Kasumi-1 (cell line): ENCODE measurements at places on chromosomes 6 and 20.

DNA sequence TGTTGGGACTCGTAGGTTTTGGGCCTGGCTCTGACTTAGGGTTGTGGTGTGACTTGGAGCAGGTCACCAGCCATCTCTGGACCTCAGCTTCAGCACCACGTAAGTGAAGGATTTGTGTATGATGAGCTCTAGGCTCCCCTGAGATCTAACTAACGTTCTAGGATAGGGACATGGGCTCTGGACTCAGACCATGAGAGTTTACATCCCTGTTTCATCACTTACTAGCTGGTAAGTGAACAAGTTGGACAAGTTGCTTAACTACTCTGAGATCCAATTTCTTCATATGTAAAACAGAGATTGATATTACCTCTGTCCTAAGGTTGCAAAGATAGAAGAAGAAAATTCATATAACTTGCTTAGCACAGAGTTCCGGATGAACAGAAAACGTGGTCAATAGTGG, 20.3 kb upstream of the PNPLA1 start:
- DNase-seq, result no peak

- DNase-seq, result no peak
Measured at GRCh38 chr6:25768566-25768965, 14.0 kb downstream of the SLC17A4 start.

DNA sequence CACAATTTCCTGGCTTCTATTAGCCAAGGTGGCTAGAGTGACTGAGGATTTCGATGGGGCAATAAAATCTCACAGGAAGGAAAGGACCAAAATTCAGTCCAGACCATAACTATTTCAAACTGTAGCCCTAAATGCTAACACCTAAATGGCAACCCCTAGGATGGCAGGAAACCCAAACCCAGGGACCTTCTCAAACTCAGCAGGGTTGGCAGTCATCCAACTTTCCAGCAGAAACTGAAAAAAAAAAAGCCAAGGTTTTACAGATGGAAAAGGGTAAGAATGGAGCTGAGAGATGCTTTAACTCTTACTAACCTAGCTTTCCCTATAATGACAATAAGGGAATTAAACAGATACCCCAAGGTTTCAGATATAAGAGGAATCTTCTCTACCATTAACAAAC, 10.5 kb downstream of the IBTK start:
- DNase-seq, result peak; percentile 13

GRCh38 chr6:108720827-108721226, 127.4 kb upstream of the ARMC2 start:
- no peak for DNase-seq

- no peak for DNase-seq
Measured at GRCh38 chr6:130090796-130091195, 72.4 kb downstream of the L3MBTL3 start.

DNA sequence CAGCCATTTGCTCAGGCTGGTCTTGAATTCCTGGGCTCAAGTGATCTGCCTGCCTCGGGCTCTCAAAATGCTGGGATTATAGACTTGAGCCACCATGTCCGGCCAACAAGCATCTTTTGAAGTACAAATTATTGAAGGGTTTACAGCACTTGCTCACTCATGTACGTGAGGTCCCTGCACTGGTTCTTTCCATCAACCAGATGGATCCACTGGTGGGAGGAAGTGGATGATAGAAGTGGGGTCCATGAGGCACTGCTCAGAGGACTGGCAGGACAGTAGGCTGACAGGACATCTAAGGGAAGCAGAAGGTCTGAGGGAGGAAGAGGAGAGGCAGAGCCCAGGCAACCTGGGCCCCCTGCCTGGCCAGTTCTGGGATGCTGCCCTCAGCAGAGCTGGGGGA, 109.2 kb upstream of the NXT1 start:
- no peak for DNase-seq

GRCh38 chr6:114430534-114431124, 87.8 kb upstream of the HS3ST5 start:
- peak; percentile 35 for DNase-seq

- DNase-seq, result no peak
Measured at GRCh38 chr20:23149623-23150279, 63.6 kb upstream of the CD93 start.

- DNase-seq, result no peak
Measured at GRCh38 chr6:34928695-34929094, 39.6 kb downstream of the ANKS1A start.

DNA sequence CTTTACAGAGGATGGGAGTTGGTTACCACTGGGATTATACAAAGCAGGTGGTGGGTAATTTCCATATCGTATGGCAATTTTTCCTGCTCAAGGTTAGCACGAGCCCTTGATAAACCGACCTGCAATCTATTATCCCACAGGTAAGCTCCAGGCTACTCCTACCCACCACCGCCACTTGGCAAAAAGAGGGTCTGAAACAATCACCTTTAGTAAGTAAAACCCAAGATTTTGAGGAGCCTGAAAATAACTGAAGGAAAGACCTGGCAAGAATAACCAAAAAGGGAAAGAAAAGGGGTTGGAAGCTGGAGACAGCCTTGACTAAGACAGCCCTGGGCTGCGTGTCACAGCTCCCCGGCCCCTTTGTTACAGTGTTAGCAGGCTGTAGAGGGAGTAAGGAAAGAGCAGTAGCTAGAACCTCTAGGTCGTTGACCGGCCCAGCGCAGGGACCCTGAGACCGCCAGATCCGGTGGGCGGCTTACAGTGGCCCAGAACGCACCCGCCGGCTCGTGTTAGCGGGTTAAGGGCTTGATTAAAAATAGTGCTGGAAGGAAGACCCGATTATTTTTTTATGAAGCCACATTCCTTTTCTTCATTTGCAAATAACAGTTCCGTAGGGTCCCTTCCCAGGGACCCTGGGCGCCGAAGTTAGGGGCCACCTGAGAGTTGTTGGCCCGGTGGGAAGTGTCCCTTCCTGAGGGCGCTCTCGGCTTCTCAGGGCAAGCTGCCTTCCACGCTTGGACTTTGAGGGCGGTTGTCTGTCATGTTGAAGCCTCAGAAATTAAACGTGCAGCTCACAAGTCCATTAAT, 30.5 kb downstream of the TFAP2B start:
- DNase-seq, result no peak

- peak; percentile 72 for DNase-seq
Measured at GRCh38 chr6:53728570-53729194, 63.1 kb upstream of the KLHL31 start.

GRCh38 chr6:161660666-161661571, 387.1 kb upstream of the AGPAT4 start:
- DNase-seq, result no peak

DNA sequence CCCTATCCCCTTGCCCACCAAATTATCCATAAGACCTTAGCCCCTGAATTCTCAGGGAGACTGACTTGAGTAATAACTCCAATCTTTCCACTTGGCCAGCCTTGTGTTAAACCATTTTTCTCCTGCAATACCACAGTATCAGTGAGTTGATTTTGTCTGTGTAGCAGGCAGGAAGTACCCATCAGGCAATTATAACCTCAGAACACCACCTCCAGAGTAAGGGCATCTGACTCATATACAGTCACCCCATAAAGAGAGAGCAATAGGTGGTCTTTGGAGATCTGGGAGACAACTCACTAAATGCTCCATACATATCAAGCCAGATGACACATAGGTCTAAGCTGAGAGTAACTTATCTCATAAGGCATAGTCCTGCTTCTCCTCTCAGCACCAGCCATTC, 83.7 kb downstream of the FILIP1 start:
- DNase-seq, result no peak

DNA sequence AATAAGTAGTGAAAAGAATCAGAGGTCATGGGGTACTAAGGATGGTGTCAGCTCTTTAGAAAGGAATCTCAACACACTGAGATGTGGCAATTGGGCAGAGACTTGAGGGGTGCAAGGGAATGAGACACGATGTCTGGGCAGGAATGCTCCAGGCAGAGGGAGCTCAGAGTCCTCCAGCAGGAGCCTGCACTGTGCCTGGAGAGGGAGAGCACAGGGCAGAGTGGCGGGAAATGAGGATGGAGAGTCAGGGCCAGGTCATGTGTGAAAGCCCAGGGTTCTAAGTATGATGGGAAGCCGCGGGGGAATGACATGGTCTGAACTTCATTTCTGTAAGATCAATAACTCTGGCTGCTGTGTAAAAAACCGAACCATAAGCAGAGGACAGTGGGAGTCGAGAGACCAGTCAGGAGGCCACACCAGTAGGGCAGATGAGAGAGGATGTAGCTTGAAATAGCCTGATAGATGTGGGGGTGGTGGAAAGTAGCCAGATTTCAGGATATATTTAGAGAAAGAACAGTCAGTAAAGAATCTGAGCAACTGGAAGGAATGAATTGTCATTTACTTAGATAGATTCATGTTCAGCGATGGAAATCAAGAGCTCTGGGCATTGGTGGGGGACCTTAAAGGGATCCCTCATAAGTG, 133.4 kb upstream of the DTNBP1 start:
- no peak for DNase-seq

DNA sequence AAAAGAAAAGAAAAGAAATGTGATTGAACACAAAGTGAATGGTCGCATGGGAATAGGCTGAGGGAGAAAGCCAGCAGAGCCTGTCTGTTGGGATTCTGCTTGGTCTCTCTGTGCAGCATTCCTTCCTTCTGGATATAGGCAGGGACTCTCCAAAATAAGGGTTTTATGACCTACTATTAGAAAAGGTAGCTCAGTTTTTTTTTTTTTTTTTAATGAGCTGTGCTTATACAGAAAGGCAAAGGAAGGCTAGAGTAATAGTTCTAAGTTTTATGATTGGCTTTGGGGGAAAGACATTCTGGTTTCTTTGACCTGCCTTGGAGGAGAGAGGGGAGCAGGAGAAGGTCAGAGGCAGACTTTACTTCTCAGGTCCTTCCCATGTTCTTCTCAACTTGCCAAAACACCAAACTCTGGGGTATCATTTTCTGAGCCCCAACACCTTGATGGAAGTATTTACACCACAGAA, 18.8 kb upstream of the IER3 start:
- DNase-seq, result no peak

GRCh38 chr6:130376936-130377335, 11.1 kb downstream of the TMEM200A start:
- no peak for DNase-seq

DNA sequence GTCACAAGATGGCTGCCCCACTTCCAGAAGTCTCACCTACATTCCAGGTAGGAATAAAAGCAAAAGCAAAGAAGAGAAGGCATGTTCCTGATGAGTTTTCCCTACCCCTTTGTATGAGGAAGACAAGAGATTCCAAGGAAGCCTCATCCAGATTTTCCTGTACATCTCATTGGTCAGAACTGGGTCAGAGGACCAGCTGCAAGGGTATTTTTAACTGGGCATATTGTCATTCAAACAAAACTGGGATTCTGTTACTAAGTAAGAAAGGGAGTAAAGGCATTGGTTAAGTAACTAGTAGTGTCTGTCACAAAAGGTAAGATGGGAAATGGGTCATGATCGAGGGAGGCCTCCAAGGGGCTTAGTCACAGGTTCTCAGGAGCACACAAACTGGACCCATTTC, 28.2 kb upstream of the RIMS4 start:
- no peak for DNase-seq

DNA sequence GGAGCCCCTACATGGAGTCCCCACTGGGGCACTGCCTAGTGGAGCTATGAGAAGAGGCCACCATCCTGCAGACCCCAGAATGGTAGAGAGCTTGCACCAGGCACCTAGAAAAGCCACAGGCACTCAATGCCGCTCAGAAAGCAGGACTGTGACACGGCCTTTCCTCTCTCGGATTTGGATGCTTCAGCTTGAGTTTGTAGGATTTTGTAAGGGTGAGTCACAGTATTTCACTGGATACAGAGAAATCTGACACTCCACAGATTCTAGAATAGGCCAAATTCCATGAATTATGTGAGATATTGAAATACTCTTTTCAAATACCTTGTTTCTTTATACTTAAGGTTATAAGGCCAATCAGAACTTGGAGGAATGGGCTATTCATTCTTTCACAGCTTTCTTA, 424.5 kb downstream of the HTR1B start:
- no peak for DNase-seq

- DNase-seq, result no peak
Measured at GRCh38 chr6:144110210-144110609, 14.8 kb upstream of the SF3B5 start.

DNA sequence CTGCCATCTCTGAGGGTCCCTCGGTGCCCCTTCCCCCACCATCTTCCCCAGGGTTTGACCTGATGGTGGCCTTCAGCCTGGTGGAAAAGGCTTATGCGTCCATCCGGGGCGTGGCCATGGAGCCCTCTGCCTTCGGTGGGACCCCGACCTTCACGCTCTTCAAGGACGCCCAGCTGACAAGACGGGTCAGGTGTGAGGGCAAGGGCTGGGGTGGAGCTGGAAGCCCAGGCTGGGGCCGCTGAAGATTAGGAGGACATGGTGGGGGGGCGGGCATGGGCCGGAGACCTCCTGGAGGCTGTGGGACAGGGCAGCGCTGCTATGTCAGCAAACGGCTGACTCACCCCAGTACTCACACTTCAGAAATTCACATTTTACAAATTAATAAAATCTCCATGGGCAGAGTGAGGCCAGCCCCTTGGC, 23.5 kb downstream of the COL20A1 start:
- DNase-seq, result no peak

DNA sequence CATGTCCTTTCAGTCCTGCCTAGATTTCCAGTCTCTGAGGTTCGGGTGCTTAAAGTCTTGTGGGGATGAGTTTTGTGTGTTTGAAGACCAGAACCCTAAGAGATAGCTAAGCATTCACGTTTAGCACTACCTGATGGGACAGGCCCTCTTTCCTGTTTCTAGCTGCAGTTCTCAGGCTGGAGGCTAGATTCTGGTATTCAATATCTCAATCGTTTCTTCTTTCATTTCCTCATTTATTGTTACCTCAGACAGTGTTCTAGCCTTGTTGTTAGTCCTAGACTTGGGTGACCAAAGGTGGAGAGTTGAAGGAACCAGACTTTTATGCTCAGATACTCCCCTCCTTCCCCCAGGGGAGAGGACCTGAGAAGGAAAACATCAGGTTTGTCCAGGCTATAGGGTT, 16.8 kb downstream of the CEP250 start:
- DNase-seq, result no peak

DNA sequence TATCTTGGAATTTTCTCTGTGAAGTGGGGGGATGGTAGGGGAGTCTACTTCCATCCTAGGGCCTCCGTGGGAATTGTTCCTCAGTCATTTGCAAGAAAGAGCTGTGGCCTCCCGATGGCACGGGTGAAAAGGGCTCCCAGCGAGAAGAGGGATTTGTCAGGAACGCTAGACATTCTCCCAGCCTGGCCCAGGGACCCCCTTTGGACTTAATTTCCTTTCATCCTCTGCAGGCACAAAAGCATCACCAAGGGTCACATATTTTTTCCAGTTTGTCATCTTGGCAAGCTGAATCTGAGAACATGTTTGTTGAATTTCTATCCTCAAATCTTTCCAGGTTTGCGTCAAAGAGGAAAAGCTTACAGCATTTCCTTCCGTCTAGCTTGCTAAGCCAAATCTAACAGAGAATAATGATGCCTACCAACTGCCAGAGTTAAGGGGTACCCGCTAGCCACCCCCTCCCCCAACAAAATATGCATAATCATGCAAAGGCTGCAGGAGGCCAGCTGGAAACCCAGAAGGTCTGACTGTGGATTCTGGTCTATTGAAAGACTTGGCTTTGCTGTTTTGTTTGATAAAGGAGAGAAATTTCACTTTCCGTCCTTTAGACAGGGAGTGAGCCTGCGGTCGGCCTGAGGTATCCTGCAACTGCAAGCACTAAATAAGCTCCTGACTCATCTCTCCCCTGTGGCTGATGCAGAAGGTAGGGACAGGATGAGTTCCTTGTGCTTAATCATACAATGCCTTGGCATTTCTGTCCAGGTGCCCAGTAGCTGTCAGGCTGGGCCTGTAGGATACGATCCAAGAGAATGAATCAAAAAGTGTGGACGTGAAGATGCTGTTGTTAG, 23.1 kb downstream of the PSMG4 start:
- no peak for DNase-seq
